ENCODE measurements at places on chromosomes 12 and 14. TPM values are rescaled to one million over a fixed set of nuclear protein-coding genes. Genes with fewer than 3 reads are reported as not detected.

ERP27 gene
- total RNA-seq: 7.2 TPM

NRL gene
- 2.1 TPM for total RNA-seq

ITGB7 gene
- 786 TPM for total RNA-seq

KLRB1 gene
- total RNA-seq: 17.4 TPM

FMNL3 gene
- 34.7 TPM for total RNA-seq

RFLNA gene
- total RNA-seq: not detected

BBOF1 gene
- total RNA-seq: 1.3 TPM

GSC gene
- total RNA-seq: not detected

TDRD9 gene
- 0.08 TPM for total RNA-seq

TMEM179 gene
- total RNA-seq: not detected

RNASE4 gene
- total RNA-seq: 2.7 TPM

ADAM21 gene
- not detected for total RNA-seq

LRP1-AS gene
- total RNA-seq: not detected

HOXC13 gene
- total RNA-seq: not detected

ASB2 gene
- 93.9 TPM for total RNA-seq

ACRBP gene
- total RNA-seq: 1.8 TPM

TAPBPL gene
- 45.0 TPM for total RNA-seq

SERPINA3 gene
- total RNA-seq: not detected

GOLT1B gene
- 44.1 TPM for total RNA-seq

PTGER2 gene
- 108 TPM for total RNA-seq

GPR132 gene
- total RNA-seq: 51.2 TPM

CD69 gene
- total RNA-seq: 197 TPM

FLVCR2 gene
- total RNA-seq: 1.3 TPM

CLEC4D gene
- not detected for total RNA-seq

CLEC7A gene
- total RNA-seq: not detected

NKX2-1 gene
- not detected for total RNA-seq

RNASE1 gene
- total RNA-seq: not detected

FAM186B gene
- not detected for total RNA-seq

GLS2 gene
- total RNA-seq: 1.3 TPM

LYZ gene
- 0.48 TPM for total RNA-seq

MYH6 gene
- 0.10 TPM for total RNA-seq

NXPH4 gene
- total RNA-seq: 1.1 TPM

PMCH gene
- total RNA-seq: 1.4 TPM

TAS2R19 gene
- total RNA-seq: 1.3 TPM

KCNC2 gene
- total RNA-seq: not detected

KRT74 gene
- total RNA-seq: not detected

RTL1 gene
- total RNA-seq: not detected

FGF23 gene
- total RNA-seq: not detected

IL31 gene
- total RNA-seq: not detected

CTDSP2 gene
- 137 TPM for total RNA-seq

TMEM229B gene
- 13.3 TPM for total RNA-seq

NEMP1 gene
- total RNA-seq: 59.2 TPM

SLC7A7 gene
- total RNA-seq: 0.60 TPM

PRIMA1 gene
- not detected for total RNA-seq

POU6F1 gene
- total RNA-seq: 4.8 TPM

CD63 gene
- 185 TPM for total RNA-seq

MFAP5 gene
- not detected for total RNA-seq

GCH1 gene
- total RNA-seq: 70.3 TPM

STYK1 gene
- 0.60 TPM for total RNA-seq

BCAT1 gene
- total RNA-seq: 24.8 TPM

MEG3 gene
- not detected for total RNA-seq

IL22 gene
- total RNA-seq: 3.8 TPM

PROX2 gene
- total RNA-seq: not detected

MMP19 gene
- total RNA-seq: not detected

LDHB gene
- 955 TPM for total RNA-seq

AMDHD1 gene
- total RNA-seq: 0.40 TPM

Data from activated CD4-positive, alpha-beta memory T cell treated with anti-CD3 and anti-CD28 coated beads, Interleukin-2, amount 10 ng/mL, durations not matched to agents 7 days and 5 days (primary cell).